ENCODE measurements at places on chromosomes 12 and 14.

- peak; percentile 72 for DNase-seq
Observed at GRCh38 chr12:10214136-10214894, 1.6 kb downstream of the GABARAPL1 start.

DNA sequence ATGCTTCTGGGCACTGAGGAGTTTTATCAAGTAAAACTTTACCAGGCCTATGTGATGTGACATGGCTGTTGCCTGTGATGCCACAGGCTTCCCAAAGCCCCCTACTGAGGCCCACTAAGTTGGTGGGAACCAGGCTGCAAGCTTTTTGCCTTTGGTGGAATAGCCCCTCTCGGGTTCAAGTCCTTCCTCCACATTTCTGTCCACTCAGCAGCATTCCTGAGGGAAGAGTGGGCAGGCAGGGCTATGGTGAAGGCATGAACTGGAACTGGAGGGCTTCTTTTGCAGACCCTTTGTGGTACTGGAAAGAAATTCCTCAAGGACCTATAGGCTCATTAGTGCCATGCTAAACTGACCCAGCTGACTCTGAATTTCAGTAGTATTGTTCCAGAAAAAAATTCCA, 48.5 kb downstream of the WDR20 start:
- no peak for DNase-seq

GRCh38 chr14:71487449-71487848, 444.8 kb upstream of the RGS6 start:
- DNase-seq, result no peak

GRCh38 chr12:14841761-14842160, 1.6 kb downstream of the ART4 start:
- peak; percentile 54 for DNase-seq

DNA sequence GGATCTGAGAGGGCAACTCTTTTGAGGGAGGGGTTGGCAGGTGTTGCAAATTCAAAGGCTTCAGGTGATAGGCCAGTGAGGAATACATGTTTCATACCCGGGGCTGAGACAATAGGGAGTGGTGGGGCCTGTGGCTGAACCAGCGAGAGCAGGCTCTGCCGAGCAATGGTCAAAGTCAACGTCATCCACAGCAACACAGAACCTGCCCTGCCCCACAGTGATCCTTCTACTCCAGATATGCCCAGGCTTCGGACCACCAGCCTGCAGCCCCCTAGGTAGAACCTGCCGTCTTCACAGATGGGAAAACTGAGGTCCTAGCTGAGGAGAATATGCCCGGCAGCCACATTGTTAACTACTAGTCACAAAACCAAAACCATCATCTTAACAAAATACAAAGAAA, 4.1 kb downstream of the SERPINA1 start:
- DNase-seq, result no peak

GRCh38 chr12:132248453-132249167, 80.8 kb downstream of the GALNT9 start:
- peak; percentile 36 for DNase-seq

DNA sequence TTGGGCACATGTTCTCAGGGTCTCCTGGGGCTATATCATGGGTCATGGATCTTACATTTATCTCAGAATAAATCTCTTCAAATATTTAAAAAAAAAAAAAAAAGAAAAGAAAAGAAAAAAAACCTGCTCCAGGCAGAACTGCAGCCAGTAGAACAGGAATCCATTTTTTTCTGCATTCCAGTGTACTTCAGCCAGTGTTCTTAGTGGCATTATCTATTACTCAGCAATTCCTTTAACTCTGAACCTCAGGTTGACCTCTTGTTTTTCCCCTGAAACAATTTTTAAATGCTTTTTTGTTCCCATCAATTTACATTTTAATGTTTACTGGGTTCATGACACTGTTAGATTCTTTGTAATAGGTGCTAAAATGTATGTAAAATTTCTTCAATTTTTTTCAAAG, 66.7 kb upstream of the STXBP6 start:
- no peak for DNase-seq

- peak; percentile 95 for DNase-seq
Observed at GRCh38 chr12:112303004-112303403, 79.2 kb downstream of the HECTD4 start.

- DNase-seq, result no peak
Observed at GRCh38 chr12:93319523-93320050, 58.1 kb upstream of the NUDT4 start.

DNA sequence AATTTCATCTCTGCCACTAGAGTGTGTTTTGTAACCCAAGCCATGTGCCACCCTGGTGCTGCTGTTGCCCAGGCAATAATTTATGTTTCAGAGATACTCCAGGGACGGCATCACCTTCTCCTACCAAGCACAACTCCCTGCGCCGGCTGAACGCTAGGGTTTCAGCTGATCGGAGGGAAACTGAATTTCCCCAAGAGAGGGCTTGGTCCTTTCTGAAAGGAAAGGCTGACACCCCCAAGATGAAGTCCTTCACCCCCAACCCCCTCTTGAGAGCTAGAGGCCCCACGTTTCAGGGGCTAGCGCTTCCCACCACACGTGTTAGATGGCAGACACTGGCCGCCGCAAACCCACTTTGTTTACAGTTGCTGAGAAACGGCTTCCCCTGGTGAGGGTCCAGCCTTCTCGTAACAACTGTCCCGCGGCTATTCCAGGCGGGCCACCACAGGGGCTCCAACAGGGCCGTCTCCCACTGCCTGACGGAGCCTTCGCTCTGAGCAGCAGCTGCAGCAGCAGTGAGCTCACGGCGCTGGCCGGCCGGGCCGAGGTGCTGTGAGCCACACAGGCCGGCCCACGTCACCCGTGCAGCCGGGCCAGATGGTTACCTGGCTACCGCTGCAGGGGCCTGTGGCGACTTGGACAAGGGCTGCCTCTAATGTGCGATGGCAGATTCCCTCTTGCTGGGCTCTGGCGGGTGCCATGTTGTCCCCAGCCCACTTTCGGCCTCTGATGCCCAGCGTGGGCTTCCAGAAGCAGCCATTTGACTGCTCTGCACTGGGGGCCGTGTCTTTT, 66.4 kb downstream of the TESC start:
- DNase-seq, result peak; percentile 35

DNA sequence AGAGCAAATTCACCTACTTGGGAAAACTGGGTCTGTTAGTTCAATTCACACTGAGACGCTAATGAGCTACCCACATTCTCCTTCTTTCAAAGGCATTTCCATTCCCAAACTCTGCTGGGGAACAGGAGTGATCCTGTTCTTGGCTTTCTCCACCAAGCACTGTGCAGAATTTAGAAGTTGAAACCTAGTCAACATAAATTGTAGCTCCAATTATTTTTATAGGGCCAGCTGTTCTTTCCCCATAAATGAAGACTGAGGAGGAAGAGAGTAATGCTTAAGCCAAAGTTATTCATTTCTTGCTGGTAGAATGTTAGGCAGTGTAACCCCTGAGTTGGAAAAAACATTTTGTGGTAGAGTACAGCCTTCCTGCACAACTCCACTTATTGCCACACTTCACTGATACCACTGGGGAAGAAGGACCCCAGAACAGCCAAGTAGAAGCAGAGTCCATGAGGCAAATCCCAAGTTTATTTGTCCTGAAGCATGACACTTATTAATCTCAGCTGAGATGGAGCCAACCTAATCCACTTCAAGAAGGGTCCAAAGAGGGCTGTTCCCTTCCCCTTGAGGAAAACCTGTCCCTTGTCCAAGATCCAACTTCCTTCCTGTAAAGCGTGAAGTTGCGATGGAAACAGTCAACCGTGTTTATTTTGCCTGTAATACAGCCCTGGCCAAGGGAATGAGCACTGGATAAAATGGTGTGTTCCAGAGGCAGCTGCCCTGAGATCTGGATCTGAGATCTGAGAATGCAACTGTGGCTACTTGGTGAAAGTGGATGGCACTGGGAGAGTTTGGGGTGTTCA, 151.8 kb downstream of the TBX5 start:
- DNase-seq, result no peak

All from IMR-90 (cell line).